Skin of body (tissue), 3 donors: ENCODE measurements at places on chromosomes 5 and 9. TPM values are rescaled to one million over a fixed set of nuclear protein-coding genes. Genes with fewer than 3 reads are reported as not detected.

PDLIM4 gene
- 20.6 TPM for total RNA-seq

FOXB2 gene
- not detected for total RNA-seq

GRCh38 chr9:87530716-87531115, 33.0 kb downstream of the DAPK1 start:
- no peak for DNase-seq

DNA sequence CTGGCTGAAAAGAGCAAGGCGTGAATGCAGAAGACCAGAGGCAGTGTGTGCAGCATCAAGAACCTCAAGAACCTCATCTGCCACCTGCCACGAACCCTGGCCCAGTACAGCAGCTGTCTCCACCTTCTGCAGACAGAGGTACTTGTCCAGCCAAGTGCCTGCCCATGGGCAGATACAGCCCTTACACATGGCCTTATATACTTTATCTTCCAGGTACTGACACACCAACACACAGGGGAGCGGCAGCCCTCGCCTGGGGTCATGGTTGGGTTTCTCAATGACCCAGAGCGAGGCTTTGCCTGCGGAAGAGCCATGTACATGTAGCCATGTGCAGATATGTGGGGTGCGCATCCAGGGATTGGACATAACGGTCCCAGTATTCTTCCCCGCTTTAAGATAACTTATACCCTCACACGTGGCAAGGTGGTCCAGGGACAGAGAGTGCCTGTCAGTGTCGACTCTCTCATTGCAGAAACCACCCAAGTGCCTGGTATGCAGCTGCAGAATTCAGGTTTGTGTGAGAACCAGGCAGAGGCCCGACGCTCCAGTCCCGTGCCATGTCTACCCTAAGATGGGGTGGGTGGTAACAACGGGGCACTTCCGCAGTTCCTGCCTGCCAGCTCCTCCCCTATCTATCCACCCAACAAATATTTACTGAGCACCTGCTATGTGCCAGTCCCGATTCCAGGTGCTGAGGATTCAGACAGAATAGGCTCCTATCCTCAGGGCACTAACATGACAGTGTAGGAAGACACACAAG, 206.9 kb downstream of the FSTL4 start:
- no peak for DNase-seq

GRCh38 chr5:36507332-36507952, 99.0 kb upstream of the SLC1A3 start:
- no peak for DNase-seq

DNA sequence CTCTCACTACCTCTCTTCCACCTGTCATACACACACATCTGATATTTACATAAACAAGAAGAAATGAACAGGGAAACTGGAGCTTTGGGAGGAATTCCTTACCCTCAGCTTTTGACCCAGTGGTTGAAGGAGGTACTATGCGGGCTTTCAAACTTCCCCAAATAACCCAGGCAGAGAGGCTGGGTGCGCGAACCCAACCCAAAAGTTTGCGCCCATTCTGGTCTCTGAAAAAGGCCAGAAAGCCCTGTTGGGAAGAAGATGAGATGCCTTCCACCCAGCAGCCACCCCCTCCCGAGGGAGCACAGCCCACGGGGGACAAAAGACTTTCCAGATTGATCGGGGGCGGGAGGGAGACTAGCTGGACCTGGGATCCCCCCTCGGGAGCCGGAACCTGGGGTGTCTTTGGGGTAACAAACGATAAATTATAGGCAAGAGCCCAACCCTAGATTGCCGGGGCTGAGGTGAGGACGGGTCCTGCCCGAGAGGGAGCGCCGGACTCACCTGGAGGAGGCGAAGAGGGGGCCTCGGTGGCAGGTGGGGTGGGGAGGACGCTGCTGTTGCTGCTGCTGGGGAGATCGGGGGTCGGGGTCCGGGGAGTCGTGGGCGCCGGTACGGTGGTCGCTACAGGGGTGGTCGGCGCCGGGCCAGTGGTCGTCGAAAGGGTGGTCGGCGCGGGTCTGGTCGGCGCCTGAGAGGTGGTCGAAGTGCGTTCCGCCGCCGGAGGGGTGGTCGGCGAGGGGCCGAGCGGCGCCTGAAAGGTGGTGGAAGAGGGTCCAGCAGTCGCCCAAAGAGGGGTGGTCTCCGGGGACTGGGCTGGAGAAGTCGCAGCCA, 798 bp downstream of the MEGF9 start:
- DNase-seq = no peak

- DNase-seq = no peak
Measured at GRCh38 chr5:179796877-179797608, 3.3 kb downstream of the LTC4S start.

GRCh38 chr5:153661897-153662296, 171.4 kb downstream of the GRIA1 start:
- no peak for DNase-seq

DNA sequence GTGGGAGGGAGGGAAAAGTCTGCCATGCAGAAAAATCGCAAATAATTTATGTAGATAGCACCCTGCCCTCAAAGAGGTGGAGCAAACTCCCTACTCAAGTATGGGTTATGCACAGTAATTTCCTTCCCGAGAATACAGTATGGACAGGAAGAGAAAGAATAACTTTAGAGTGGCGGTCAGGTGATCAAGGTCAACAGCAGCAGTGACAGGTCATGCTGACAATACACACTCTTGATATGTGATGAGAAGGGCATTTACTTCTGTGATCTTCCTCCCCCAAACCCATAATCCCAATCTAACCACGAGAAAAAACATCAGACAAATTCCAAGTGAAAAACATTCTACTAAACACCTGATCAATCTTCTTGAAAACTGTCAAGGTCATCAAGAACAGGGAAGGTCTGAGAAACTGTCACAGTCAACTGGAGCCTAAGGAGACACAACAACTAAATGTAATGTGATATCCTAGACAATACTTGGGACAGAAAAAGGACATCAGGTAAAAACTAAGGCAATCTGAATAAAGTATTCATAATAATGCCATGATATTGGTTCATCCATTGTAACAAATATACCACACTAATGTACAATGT, 11.7 kb downstream of the BICD2 start:
- no peak for DNase-seq

GRCh38 chr5:74105126-74105780, 479.3 kb downstream of the ARHGEF28 start:
- DNase-seq = no peak

- no peak for DNase-seq
Measured at GRCh38 chr9:97596906-97597305, 36.3 kb downstream of the TSTD2 start.
